ENCODE measurements at places on chromosomes 1 and 21.
A peak's percentile ranks its signal among the peaks of the same experiment; 100 is the strongest.

DNA sequence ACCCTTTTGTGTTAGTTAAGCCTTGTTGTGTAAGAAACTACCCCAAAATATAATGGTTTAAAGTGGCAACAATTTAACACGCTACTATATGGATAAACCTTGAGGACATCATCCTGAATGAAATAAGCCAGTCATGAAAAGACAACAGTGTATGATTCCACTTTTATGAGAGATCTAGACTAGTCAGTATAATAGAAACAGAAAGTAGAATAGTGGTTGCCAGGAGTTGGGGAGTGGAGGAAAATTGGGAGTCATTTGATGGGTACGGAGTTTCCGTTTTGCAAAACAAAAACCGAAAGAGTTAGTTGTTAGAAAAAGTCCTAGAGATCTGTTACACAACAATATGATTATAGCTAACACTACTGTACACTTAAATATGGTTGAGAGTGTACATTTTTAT is 16.0 kb upstream of the CHIA start:
- no peak for DNase-seq

- no peak for DNase-seq
Observed at GRCh38 chr1:201676197-201676596, 137.3 kb downstream of the NAV1 start.

GRCh38 chr1:4019147-4019521 is 119.1 kb upstream of the C1orf174 start:
- no peak for DNase-seq

DNA sequence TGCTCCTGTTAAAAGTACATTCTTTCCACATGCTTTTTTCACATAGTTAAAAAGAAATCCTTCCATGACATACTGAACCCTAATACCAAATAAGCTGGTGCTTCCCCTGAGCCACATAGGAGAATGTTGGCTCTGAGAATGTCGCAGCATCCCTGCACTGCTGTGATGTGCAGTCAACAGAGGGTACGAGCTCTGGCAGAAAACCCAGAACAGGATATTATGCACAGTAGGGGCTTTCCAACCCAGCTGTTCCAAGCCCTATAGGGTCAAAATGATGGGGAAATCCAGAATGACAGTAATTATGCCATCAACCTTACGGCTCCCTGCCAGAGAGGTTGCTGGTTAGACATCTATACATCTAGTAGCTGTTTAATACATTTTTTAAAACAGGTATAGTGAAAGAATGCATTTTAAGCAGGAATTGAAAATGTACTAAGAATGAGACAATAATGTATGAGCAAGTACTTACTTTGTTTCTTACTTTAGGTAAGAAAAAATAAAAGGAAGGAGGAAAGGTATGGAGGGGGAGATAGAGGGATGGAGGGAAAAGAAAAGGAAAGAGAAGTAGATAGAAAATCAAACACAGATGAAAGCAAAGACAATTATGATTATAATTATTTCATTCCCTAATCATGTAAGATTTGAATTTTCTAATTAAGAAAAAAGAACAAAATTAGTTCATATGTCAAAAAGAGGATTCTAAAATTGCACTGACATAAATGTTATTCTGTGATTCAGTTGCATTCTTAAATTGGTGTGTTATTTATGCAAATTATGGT is 126.0 kb downstream of the NR5A2 start:
- DNase-seq = no peak

- no peak for DNase-seq
Observed at GRCh38 chr1:56547977-56548376, 31.4 kb downstream of the PLPP3 start.

DNA sequence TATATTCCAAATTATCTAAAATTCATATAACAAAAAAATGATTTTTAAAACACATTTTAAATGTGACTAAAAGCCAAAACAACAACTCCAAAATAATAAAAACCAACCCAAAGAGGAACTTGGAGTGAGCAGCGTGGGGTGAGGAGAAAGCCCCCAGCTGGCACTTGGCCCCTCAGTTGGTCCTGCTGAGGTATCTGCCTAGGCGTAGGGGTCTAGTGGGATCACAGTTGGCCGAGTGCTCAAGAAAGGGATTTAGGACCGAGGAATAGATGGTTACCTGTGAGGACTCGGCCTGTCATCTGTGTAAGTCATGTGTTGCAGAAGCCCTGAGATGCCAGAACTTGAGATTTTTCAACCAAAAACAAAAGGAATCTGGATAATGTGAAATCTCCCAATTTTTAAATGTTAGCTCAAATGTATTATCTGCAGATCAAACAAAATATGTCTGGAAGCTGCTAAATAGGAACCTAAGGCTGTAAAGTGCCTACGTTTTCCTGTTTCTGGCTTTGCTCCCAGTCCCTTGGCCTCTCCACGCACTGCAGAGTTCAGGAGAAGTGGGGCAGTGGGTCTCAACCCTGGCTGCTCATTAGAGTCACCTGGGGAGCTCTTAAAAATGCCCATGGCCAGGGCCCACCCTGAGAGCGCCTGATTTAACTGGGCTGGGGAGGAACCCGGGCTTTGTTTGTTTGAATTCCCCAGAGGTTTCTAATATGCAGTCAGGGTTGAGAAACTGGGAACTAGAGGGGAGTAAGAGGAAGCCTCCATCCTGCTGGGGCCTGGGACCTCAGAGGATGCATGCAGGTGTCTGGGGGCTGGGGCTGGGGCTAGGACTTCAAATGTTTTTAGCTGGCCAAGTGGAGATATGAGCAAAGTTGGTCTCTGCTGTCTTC is 38.5 kb upstream of the LDLRAP1 start:
- peak; percentile 38 for DNase-seq

GRCh38 chr1:223319398-223319797 is 44.6 kb downstream of the SUSD4 start:
- DNase-seq = no peak

- DNase-seq = no peak
Observed at GRCh38 chr1:187092104-187092503, 263.4 kb downstream of the PLA2G4A start.

GRCh38 chr1:183734543-183735036 is 70.3 kb upstream of the RGL1 start:
- DNase-seq = peak; percentile 43

GRCh38 chr1:30810416-30811080 is 53.0 kb upstream of the LAPTM5 start:
- no peak for DNase-seq

- no peak for DNase-seq
Observed at GRCh38 chr1:46576596-46576995, 25.1 kb upstream of the KNCN start.

DNA sequence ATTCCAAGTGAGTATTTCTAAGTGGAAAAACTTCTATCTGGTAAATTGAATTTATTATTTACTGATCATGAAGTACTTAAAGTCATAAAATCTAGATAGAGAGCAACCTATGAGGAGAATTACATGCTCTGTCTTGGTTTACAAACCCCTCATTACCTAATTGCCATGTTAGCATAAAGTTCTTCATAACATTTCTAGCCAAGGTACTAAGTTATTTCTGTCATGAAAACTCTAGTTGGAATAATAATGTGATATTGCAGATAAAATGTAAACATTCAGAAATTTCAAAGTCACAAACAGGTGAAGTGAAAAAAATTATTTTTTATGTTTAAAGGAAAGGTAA is 228.6 kb downstream of the TTLL7 start:
- DNase-seq = no peak

DNA sequence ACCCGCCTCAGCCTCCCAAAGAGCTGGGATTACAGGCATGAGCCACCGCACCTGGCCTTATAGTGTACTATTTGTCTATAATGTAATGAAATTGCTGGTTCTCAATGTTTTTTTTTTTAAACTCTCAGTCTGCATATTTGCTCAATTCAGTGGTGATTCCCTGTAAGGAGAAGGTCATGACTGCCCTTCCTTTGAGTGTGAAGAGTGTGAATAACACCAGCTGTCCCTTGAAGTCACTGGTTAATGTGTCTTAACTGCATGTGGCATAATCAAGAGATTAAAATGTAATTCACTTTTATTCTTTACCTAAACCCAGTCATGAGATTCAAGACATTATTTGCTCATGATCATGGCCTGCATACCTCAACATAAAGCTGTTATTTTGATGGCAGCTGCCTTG is 30.5 kb downstream of the MTF2 start:
- no peak for DNase-seq

DNA sequence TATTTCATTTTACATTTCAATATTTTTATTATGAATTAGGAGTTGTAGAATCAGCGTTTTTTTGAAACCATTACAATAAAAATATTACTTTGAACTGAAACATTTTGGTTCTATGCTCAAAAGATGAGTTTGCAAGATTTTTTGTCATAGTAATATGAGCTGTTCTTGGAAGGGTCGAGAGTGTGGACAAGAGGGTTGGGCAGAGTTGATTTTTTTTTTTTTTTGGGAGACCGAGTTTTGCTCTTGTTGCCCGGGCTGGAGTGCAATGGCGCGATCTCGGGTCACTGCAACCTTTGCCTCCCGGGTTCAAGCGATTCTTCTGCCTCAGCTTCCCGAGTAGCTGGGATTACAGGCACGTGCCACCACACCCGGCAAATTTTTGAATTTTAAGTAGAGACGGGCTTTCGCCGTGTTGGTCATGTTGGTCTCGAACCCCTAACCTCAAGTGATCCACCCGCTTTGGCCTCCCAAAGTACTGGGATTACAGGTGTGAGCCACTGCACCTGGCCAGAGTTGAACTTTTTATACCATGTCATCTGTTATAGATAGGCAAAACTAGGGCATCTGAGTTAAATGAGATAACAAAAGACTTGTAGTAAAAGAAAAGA is 3.3 kb downstream of the CACYBP start:
- no peak for DNase-seq

GRCh38 chr1:31954607-31955283 is 16.6 kb upstream of the PTP4A2 start:
- DNase-seq = no peak

DNA sequence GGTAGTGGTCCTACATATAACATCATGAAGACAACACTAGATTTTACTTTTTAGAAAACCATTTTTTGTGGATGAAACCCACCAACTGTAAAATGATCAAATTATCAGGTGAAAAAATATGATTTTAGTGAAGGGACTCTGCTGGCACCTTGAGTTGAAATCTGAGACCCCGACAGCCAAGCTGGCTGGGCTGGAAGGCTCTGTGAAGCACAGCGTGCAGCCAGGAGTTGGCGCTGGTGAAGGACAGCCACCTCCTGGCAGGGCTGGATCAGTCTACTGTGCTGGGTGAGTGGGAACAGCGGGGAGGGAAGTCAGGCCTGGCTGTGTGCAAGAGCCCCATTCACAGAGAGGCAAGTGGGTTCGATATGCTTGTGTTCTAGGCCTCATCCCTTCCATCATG is 47.9 kb downstream of the DDAH1 start:
- DNase-seq = no peak

- no peak for DNase-seq
Observed at GRCh38 chr1:154501423-154502065, 475 bp upstream of the TDRD10 start.

DNA sequence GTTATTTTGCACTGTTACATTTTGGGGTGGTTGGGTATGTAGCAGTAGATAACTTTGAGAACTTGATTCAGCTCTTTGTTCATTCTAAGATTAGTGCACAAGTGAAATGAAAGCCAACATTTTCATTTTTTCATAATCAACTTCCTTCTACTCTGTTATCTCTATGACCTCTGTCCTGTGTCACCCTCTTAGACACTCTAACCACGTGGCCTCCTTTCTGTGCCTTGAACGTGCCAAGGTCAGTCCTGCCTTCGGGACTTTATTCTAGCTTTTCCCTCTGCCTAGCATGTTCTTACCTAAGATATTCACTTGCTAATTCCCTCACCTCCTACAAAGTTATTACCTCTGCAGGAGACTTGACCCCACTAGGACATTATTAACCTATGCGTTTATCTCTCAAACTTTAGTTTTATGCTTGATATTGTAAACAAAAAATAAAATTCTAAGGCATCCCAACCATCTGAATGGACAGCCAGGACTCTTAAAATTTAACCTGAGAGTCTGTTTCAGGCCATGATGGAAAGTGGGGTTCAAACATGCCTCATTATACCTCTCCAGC is 19.2 kb upstream of the EDEM3 start:
- DNase-seq = no peak

GRCh38 chr1:76827066-76827465 is 40.2 kb upstream of the ST6GALNAC5 start:
- DNase-seq = no peak

GRCh38 chr1:27071049-27071416 is 58.4 kb upstream of the TENT5B start:
- no peak for DNase-seq
